ENCODE measurements at places on chromosomes 2 and 18. TPM values are rescaled to one million over a fixed set of nuclear protein-coding genes. Genes with fewer than 3 reads are reported as not detected.

Gene IL1RN
- total RNA-seq = 0.80 TPM

Gene COL4A3
- 4.5 TPM for total RNA-seq

Gene SCN7A
- total RNA-seq = 14.0 TPM

- H3K4me3 ChIP-seq = no peak overlapping the region
- H3K27ac ChIP-seq = no peak overlapping the region
Observed at GRCh38 chr2:191566344-191566743, 111.6 kb upstream of the NABP1 start.

DNA sequence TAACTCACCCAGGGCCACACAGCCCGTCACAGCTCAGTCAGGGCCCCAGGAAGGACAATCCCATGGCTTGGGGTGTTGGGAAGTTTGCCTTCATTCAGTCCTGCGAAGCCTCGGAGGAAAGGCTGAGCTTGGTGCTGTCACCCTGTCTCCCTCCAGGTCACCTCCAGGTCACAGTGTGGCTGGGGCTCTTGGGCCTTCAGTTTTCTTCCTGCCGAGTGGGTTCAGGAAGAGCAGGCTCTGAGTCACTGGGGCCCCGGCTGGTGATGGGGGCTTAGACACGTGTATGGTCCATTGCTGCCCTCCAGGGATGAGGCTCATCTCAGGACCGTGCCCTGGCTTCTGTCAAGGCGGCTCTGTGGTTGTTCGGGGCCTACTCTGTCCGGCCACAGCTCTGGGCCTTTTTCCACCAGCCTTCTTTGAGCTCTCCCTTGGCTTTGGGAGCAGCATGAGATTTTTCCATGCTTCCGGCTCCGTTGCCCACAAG lies 118.6 kb downstream of the INHBB start:
- H3K27me3 ChIP-seq = peaks cover 5% of the 10 kb centered on the region
- H3K36me3 ChIP-seq = no peaks in the 10 kb centered on the region
- DNase-seq = no peak
- no peak overlapping the region for H3K27ac ChIP-seq
- peaks cover 10% of the 10 kb centered on the region for H3K4me1 ChIP-seq
- H3K4me3 ChIP-seq = no peak overlapping the region

DNA sequence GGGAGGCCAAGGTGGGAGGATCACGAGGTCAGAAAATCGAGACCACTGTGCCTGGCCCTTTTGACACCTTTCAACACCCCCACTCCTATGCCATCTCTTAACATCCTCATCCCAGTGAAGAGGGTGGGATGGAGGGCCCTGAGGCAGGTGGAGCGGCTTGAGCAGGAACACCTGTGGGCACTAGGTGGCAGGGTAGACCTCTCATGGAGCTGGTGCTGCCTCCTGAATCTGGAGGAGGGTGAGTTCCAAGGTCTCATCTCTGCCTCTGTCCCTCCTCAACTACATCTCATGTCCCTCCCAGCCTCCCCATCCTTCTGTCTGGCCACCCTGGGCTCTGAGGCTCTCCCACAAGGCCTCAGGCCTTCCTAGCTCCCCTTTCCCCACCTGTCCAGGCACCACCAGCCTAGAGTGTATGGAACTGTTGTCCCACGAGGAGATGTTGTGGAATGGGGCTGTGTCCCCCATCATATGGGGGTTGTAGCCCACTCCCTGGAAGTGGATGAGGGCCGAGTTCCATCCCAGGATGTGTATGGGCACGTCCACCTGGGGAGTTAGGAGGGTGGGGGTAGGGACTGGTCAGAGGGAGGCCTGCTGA lies 17.0 kb upstream of the CRYBA2 start:
- no peaks in the 10 kb centered on the region for H3K4me1 ChIP-seq
- no peak overlapping the region for H3K27ac ChIP-seq
- H3K27me3 ChIP-seq = peaks cover 65% of the 10 kb centered on the region
- no peak for DNase-seq

DNA sequence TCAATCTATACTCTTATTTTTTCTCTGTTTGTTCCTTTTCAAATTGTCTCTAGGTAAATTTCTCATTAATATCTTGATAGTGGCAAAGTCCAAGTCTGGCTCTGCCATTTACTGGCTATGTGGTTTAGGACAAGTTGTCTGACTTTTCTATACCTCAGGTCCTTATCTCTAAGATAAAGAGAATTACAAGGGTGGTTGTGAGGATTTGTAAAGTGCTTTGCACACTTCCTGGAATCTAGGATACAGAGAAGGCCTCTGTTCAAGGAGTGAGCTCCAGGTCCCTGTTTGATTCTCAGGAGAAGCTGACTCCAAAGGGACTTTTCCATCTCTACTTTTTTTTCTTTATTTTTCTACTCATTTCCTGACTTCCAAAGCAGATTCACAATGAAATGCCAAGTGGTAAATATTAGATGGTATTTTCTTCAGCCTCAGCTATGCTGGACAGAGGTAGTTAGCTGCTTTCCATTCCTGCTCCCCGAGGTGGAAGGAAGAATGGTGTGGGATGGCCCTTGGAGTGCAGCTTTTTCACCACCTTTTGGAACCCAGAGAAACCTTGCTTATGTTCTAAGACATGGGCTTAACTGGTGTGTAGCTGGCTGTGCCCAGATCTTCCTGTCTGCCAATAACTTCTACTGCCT lies 90.5 kb downstream of the GALNT1 start:
- no peak overlapping the region for H3K27ac ChIP-seq
- H3K36me3 ChIP-seq = peaks cover 12% of the 10 kb centered on the region
- H3K27me3 ChIP-seq = no peaks in the 10 kb centered on the region
- DNase-seq = no peak

DNA sequence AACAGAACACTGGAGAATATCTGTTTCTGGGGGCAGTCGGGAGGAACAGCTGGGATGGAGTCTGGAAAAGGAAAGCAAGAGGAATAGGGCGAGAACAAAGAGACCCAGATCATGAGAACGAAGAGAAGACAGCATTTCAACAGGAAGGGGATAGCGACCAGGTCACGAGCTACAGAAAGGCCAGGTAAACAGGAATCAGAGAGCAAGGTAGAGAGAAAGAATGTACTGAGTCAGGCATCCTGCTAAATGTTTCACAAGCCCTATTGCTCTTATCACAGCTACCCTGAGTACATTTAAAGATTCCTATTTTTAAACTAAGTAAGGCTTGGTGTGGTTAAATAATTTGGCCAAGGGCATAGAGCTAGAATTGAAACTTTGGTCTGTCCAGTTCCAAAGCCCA lies 254.9 kb upstream of the RAB12 start:
- peaks cover 14% of the 10 kb centered on the region for H3K4me1 ChIP-seq
- H3K36me3 ChIP-seq = peaks cover 1% of the 10 kb centered on the region
- H3K27ac ChIP-seq = no peak overlapping the region
- no peak for DNase-seq
- no peaks in the 10 kb centered on the region for H3K27me3 ChIP-seq

DNA sequence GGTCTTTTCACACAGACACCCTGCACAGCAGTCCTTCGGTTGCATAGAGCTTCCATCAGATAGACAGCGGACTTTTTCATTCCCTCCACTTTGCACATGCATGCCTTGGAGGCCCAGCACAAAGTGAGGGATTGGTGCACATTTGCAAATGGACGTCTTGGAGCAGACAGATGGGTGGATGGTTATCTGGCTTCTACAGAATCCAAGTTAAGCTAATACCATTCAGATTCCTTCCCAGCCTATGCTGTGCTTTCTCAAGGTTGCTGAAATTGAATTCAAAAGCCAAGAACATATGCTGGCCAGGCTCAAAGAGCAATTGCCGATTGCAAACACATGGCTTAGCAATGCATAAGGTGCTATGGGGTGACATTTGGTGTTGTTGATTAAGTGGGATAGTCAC lies 186.4 kb downstream of the VAPA start:
- no peak overlapping the region for H3K4me3 ChIP-seq
- H3K27ac ChIP-seq = no peak overlapping the region
- no peaks in the 10 kb centered on the region for H3K27me3 ChIP-seq
- no peaks in the 10 kb centered on the region for H3K36me3 ChIP-seq
- no peak for DNase-seq

Gene ANKRD30B
- not detected for total RNA-seq

- no peaks in the 10 kb centered on the region for H3K27me3 ChIP-seq
- H3K36me3 ChIP-seq = no peaks in the 10 kb centered on the region
- DNase-seq = no peak
- no peak overlapping the region for H3K4me3 ChIP-seq
- peaks cover 53% of the 10 kb centered on the region for H3K4me1 ChIP-seq
- H3K27ac ChIP-seq = no peak overlapping the region
Observed at GRCh38 chr2:168180483-168180882, 66.9 kb downstream of the STK39 start.

- no peak overlapping the region for H3K4me3 ChIP-seq
- no peak overlapping the region for H3K27ac ChIP-seq
- H3K27me3 ChIP-seq = no peaks in the 10 kb centered on the region
- no peaks in the 10 kb centered on the region for H3K4me1 ChIP-seq
Observed at GRCh38 chr2:160884056-160884455, 276.2 kb upstream of the TANK start.

Gene PFN4
- 0.89 TPM for total RNA-seq

Gene IL1RL2
- total RNA-seq = not detected

- no peaks in the 10 kb centered on the region for H3K36me3 ChIP-seq
- no peak overlapping the region for H3K4me3 ChIP-seq
- no peak overlapping the region for H3K27ac ChIP-seq
- no peaks in the 10 kb centered on the region for H3K4me1 ChIP-seq
Observed at GRCh38 chr2:139963863-139964355, 1183.7 kb upstream of the NXPH2 start.

Gene TET3
- total RNA-seq = 2.5 TPM

DNA sequence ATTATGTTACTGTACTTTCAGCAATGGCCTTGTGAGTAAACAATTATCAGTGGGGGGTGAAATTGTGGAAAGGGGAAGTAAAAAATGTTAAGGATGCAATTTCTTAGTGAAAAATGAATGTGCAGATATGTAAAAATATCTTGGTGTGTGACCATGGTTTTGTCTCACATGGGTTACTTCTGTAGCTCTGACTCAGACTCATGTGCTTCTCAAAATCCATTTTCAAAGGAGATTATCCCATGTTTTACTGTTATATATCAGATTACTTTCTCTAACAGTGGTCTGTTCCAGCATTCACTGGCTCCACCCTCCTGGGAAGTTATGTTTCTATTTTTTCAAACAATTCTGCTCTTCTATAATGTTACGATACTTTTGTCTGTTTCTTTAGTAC lies 298.2 kb upstream of the COL3A1 start:
- no peaks in the 10 kb centered on the region for H3K27me3 ChIP-seq
- H3K27ac ChIP-seq = no peak overlapping the region
- no peaks in the 10 kb centered on the region for H3K36me3 ChIP-seq
- no peak overlapping the region for H3K4me3 ChIP-seq
- no peaks in the 10 kb centered on the region for H3K4me1 ChIP-seq
- no peak for DNase-seq

Gene MMADHC
- total RNA-seq = 121 TPM

- H3K27ac ChIP-seq = no peak overlapping the region
- H3K4me1 ChIP-seq = no peaks in the 10 kb centered on the region
- H3K27me3 ChIP-seq = no peaks in the 10 kb centered on the region
- no peak for DNase-seq
- no peaks in the 10 kb centered on the region for H3K36me3 ChIP-seq
- H3K4me3 ChIP-seq = no peak overlapping the region
Observed at GRCh38 chr2:115314119-115314518, 871.7 kb downstream of the DPP10 start.

Gene FZD7
- total RNA-seq = 51.1 TPM

- H3K4me3 ChIP-seq = no peak overlapping the region
- peaks cover 60% of the 10 kb centered on the region for H3K36me3 ChIP-seq
- no peaks in the 10 kb centered on the region for H3K27me3 ChIP-seq
- H3K4me1 ChIP-seq = no peaks in the 10 kb centered on the region
Observed at GRCh38 chr2:234421-234820, 29.4 kb downstream of the SH3YL1 start.

Gene UPP2
- total RNA-seq = not detected

DNA sequence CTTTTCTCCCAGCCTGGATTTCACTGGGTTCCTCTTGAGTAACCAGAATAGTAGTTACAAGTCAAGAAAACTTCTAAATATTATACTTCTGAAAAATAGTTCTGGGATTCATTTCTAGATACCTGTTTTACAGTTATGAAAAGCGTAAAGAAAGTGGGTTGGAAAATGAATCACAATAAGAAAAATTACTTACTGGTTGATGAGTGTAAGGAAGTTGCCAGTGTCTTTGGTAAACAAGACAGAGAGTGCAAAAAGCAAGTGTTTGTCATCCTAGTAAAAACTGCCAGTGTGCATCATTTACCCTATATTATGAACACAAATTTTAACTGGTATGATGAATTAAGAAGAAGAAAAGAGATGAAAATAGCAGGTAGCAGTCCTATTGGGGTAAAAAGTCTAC lies 88.9 kb downstream of the R3HDM1 start:
- no peak overlapping the region for H3K27ac ChIP-seq
- no peaks in the 10 kb centered on the region for H3K4me1 ChIP-seq
- no peak overlapping the region for H3K4me3 ChIP-seq
- no peak for DNase-seq
- no peaks in the 10 kb centered on the region for H3K36me3 ChIP-seq

GRCh38 chr2:188848887-188849435 lies 125.2 kb upstream of the COL3A1 start:
- H3K4me1 ChIP-seq = peaks cover 5% of the 10 kb centered on the region
- no peaks in the 10 kb centered on the region for H3K27me3 ChIP-seq
- H3K36me3 ChIP-seq = no peaks in the 10 kb centered on the region

DNA sequence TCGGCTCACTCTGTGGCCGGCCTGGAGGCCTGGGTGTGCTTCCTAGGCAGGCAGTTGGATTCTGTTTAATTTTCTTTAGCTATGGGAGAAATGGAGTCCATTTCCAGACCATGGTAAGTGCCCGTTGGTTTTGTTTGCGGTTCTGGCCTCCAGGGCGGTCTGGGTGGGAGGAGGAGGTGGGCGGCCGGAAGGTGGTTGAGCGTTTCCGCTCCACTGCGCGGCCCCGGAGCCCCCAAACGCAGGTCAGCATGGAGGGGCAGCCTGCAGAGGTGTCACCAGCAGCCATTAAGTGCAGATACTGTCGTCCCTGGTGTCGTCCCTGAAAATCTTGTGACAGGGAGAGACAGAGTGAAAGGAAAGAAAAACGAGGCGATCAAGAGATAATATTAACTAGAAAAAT lies 303.9 kb downstream of the GBX2 start:
- H3K36me3 ChIP-seq = no peaks in the 10 kb centered on the region
- H3K27ac ChIP-seq = no peak overlapping the region
- no peak overlapping the region for H3K4me3 ChIP-seq
- DNase-seq = no peak
- H3K27me3 ChIP-seq = no peaks in the 10 kb centered on the region
- peaks cover 41% of the 10 kb centered on the region for H3K4me1 ChIP-seq

- no peak for DNase-seq
- H3K36me3 ChIP-seq = no peaks in the 10 kb centered on the region
- H3K4me3 ChIP-seq = no peak overlapping the region
- no peak overlapping the region for H3K27ac ChIP-seq
Observed at GRCh38 chr2:23541503-23542229, 156.7 kb downstream of the KLHL29 start.

DNA sequence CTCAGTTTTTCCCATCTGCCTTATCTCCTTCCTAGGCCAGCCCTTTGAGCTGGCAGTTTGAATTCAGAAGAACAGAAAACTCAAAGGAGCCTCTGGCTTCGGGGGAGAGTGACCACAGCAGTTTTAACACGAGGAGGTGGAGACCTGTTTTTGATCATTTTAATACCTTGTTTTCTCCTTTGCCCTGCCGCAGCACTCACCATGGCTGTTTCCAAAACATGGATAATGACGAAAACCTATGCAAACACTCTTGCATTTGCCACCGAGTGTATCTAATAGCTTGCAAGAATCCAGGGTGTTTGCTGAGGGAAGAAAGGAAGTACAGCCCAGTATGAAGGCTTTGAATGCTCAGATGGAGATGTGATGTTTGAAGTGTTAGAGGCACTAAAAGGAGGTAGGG lies 167.1 kb downstream of the PRKCE start:
- H3K27ac ChIP-seq = no peak overlapping the region
- H3K36me3 ChIP-seq = no peaks in the 10 kb centered on the region
- no peaks in the 10 kb centered on the region for H3K27me3 ChIP-seq
- no peak for DNase-seq
- no peak overlapping the region for H3K4me3 ChIP-seq
- H3K4me1 ChIP-seq = peaks cover 42% of the 10 kb centered on the region
